ENCODE measurements at places on chromosomes 12 and 14. TPM values are rescaled to one million over a fixed set of nuclear protein-coding genes. Genes with fewer than 3 reads are reported as not detected.

Gene RNF41
- total RNA-seq, result 58.9 TPM

Gene MIPOL1
- total RNA-seq, result 3.4 TPM

Gene ARHGEF25
- total RNA-seq, result 3.3 TPM

DNA sequence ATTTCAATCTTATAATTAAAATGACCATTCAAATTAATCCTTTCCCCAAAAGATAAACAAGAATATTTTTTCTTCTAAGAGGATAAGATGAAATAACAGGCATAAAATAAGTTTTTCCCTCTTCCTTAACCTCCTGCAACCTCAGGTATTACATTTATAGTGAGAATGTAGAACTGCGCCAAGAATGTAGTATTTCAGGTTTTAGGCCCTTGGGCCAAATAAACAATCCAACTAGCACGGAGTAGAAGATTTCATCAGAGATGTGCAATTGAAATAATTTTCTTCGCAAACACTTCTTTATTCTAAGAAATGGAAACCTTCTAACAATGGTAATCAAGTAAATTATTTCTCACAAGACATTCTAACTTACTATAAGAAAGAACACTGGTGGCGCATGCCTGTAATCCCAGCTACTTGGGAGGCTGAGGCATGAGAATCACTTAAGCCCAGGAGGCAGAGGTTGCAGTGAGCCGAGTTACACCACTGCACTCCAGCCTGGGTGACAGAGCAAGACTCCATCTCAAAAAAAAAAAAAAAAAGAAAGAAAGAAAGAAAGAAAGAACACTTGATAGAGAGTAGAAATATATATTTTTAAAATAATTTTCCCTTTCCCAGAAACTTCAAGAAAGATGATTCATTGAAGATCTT, 100.8 kb downstream of the TAOK3 start:
- no peak for DNase-seq
- H3K27me3 ChIP-seq, result no peaks in the 10 kb centered on the region
- peaks cover 4% of the 10 kb centered on the region for H3K4me1 ChIP-seq
- H3K4me3 ChIP-seq, result no peak overlapping the region
- no peak overlapping the region for H3K27ac ChIP-seq
- H3K36me3 ChIP-seq, result no peaks in the 10 kb centered on the region
